ENCODE measurements at places on chromosomes 12 and 14.

GRCh38 chr14:101810897-101811621 is 49.5 kb downstream of the PPP2R5C start:
- DNase-seq, result no peak

- no peak for DNase-seq
Observed at GRCh38 chr14:101889366-101889765, 75.0 kb upstream of the DYNC1H1 start.

DNA sequence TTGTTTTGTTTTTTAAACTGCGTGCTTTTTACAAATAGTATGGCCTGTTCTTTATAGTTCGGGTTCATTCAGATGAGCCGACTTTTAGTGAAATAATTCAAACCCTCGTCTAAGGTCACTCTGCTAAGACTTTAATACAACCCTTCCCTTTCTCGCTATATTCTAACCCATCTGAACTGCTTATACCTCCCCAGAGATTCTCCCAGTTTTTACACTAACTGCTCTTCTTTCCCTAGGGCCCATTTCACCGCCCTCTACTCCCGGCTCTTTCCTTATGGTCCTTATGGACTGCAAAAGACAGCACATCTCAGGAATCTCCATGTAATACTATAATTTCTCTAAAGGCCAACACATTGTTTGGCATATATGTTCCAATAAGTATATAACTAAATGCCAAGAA is 2.1 kb downstream of the MAPK1IP1L start:
- no peak for DNase-seq

DNA sequence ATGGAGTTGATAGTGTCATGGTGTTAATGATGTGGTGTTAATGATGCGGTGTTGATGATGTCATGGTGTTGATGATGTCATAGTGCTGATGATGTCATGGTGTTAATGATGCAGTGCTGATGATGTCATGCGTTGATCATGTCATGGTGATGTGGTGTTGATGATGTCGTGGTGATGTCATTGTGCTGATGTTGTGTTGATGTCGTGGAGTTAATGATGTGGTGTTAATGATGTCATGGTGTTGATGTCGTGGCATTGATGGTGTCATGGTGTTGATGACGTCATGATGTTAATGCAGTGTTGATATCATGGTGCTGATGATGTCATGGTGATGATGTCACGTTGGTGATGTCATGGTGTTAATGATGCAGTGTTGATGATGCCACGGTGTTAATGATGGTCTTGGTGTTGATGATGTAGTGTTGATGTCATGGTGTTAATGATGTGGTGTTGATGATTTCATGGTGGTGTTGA is 49.1 kb upstream of the RIMBP2 start:
- no peak for DNase-seq

DNA sequence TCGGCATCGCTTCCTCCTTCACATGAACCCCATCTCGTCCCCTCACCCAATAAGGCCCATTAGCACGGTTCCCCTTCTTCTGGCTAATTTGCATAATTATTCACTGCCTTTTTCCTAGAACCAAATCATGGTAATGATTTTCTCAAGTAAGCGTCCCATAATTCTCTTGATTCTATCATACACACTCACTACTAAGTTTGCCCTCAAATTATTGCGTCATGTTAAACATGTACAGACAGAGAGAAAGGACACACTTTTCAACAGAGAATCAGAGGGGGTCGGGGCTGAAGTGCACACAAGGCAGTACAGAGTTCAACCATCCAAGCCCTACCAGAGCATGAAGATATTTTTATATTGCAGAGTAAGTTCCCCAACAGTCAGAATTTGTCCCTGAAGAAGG is 256.6 kb downstream of the FOXN3 start:
- no peak for DNase-seq

GRCh38 chr14:80491131-80491530 is 279.8 kb upstream of the DIO2 start:
- DNase-seq, result peak; percentile 47

GRCh38 chr12:51590347-51591015 is 552 bp upstream of the SCN8A start:
- DNase-seq, result peak; percentile 38

Data from skeletal muscle cell (primary cell).